ENCODE measurements at places on chromosomes 16 and 17. TPM values are rescaled to one million over a fixed set of nuclear protein-coding genes. Genes with fewer than 3 reads are reported as not detected.

MPG gene
- total RNA-seq, result 77.2 TPM

AIPL1 gene
- total RNA-seq, result not detected

SRR gene
- total RNA-seq, result 12.3 TPM

GDPD3 gene
- total RNA-seq, result 1.4 TPM

C1QTNF1 gene
- total RNA-seq, result 36.0 TPM

TBX6 gene
- total RNA-seq, result 0.14 TPM

NPIPA8 gene
- 0.31 TPM for total RNA-seq

PTGES3L gene
- total RNA-seq, result 1.4 TPM

CRLF3 gene
- total RNA-seq, result 15.7 TPM

G6PC1 gene
- total RNA-seq, result not detected

BAIAP3 gene
- 0.90 TPM for total RNA-seq

SOST gene
- total RNA-seq, result not detected

MYL11 gene
- total RNA-seq, result not detected

CRHR1 gene
- total RNA-seq, result not detected

ALOXE3 gene
- 8.8 TPM for total RNA-seq

ZNF469 gene
- 11.1 TPM for total RNA-seq

ABCC11 gene
- 0.20 TPM for total RNA-seq

KRT24 gene
- not detected for total RNA-seq

PABPN1L gene
- not detected for total RNA-seq

CLCN7 gene
- 78.1 TPM for total RNA-seq

SDR42E1 gene
- 1.6 TPM for total RNA-seq

HOXB7 gene
- 31.1 TPM for total RNA-seq

CHMP6 gene
- 26.8 TPM for total RNA-seq

SPNS3 gene
- total RNA-seq, result not detected

SMIM36 gene
- not detected for total RNA-seq

NAE1 gene
- 68.9 TPM for total RNA-seq

NOS2 gene
- 0.16 TPM for total RNA-seq

PRM2 gene
- total RNA-seq, result not detected

BTBD17 gene
- not detected for total RNA-seq

KCNAB3 gene
- total RNA-seq, result 2.9 TPM

MAPT gene
- total RNA-seq, result 1.9 TPM

HS3ST3B1 gene
- 0.49 TPM for total RNA-seq

ASPA gene
- not detected for total RNA-seq

TSEN54 gene
- total RNA-seq, result 24.6 TPM

ITGB3 gene
- 3.5 TPM for total RNA-seq

MYL4 gene
- total RNA-seq, result 0.17 TPM

OTOP3 gene
- total RNA-seq, result not detected

DPEP2 gene
- total RNA-seq, result not detected

SLC52A1 gene
- 0.41 TPM for total RNA-seq

CDH3 gene
- 0.45 TPM for total RNA-seq

FHOD1 gene
- 42.9 TPM for total RNA-seq

ODAD4 gene
- 1.4 TPM for total RNA-seq

CCL22 gene
- total RNA-seq, result not detected

KRTAP3-1 gene
- not detected for total RNA-seq

GP1BA gene
- not detected for total RNA-seq

ABCC6 gene
- 1.5 TPM for total RNA-seq

CES5A gene
- total RNA-seq, result not detected

C1QTNF8 gene
- not detected for total RNA-seq

C17orf78 gene
- total RNA-seq, result not detected

TIMM22 gene
- total RNA-seq, result 25.2 TPM

HYDIN gene
- 0.47 TPM for total RNA-seq

TM4SF5 gene
- 0.75 TPM for total RNA-seq

SLC35G3 gene
- total RNA-seq, result not detected

CCL7 gene
- 0.62 TPM for total RNA-seq

SLFN12 gene
- not detected for total RNA-seq

HEXD gene
- total RNA-seq, result 14.5 TPM

NOD2 gene
- not detected for total RNA-seq

CORO1A gene
- total RNA-seq, result 2.3 TPM

LITAFD gene
- not detected for total RNA-seq
